ENCODE measurements at places on chromosomes 4 and X.

- no peak for DNase-seq
Observed at GRCh38 chr4:38210396-38211114, 250.4 kb downstream of the PTTG2 start.

GRCh38 chr4:78622253-78622979 is 70.8 kb downstream of the ANXA3 start:
- DNase-seq = no peak

DNA sequence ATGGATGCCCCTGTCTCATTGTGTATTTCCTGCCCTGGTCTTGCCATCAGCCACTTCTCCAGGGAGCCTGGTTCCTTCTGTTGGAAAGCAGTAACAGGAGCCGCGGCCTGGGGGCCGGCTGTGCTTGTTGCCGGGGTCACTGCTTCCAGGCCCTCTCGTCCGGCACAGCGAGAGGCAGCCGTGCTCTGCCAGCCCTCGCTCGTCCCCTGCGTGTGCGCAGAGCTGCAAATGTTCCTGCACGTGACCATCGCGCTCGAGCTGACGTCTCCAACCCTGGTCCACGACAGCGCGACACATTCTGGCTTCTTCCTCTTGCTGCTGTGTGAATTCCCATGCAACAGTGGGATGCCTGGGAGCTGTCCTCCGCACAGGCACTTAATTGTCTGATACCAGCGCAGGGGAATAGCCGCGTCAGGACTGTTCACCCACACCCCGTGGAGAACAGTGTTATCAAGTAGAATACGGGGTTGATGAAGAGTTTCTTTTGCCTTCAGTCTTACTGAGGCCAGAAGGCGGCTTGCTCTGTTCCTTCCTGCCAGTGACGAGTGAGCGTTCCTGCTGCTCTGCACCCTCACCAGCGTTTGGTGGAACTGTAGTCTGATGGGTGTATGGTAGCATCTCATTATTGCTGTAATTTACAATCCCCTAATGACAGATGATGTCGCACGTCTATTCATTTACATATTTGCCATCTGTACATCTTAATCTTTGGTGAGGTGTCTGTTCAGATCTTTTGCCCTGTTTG is 12.3 kb downstream of the PDE6B start:
- DNase-seq = no peak

DNA sequence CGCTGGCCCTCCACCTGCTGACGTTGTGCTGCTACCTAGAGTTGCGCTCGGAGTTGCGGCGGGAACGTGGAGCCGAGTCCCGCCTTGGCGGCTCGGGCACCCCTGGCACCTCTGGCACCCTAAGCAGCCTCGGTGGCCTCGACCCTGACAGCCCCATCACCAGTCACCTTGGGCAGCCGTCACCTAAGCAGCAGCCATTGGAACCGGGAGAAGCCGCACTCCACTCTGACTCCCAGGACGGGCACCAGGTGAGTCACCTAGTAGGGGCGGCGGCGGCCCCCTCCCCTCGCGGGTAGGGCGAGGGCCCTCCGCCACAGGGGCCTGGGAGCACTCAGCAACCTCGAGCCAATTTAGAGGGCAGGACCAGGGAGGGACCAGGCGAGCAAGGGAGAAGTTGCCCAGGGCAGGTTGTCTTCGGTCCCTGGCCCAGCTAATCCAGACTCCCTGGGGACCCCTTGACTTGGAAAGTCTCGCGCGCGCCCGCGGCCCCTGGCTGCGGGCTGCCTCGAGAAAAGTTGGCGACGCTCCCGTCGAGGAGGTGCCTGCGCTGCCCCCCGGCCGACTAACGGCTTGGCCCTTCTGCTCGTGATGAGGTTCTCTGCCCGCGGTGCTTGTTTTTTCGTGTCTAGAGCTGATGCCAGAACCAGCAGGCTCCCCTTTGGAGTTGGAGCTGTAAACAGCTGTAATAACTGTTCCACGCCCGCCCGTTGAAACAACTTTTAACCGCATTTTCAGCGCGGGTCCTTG is 717 bp downstream of the EDA start:
- peak; percentile 35 for DNase-seq

DNA sequence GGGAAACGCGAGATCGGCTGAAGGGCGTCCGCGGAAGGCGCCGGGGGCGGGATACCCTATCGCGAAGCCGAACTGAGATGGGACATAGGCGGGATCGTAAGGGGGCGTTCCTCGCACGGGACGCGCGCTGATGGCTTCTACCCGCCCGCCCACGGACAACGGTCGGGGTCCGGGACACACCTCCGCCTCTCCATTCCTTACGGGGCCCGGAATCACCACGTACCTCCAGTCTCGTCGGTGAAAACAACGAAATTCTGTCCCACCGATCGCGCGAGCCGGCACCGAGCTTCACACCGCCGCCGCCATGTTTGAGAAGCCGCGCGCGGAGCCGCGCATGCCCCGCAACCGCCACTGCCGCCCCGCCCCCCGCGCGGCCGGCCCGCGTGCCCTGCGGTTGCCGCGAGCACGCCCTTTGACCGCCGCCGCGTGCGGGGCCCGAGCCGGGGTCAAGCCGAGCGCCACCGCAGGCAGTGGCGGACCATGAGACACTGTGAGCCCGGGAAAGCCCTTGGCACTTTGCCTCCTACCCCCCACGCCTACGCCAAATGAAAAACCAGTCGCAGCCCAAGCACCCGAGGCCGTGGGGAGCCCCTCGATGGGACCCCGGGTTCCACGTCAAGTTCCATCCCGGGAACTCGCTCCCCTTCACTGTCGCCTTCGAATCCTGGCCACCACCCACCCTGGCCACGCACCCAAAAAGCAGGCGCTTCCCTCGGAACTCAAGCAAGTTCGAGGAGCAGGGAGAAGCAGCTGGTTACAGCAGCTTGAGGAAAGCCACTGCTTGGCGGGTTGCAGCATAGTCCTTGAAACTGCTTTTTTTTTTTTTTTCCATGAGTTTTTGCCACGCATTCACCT is at the start of gene SCML2:
TSS of gene SCML2 (minus strand) at position 320 of the 855 bp plus-strand sequence. CDS start 20,617 bp downstream, outside the sequence.
- peak; percentile 9 for DNase-seq

GRCh38 chr4:40552536-40552935 is 77.1 kb downstream of the RBM47 start:
- DNase-seq = no peak

- no peak for DNase-seq
Observed at GRCh38 chr4:23648854-23649596, 240.8 kb downstream of the PPARGC1A start.

GRCh38 chrX:152313529-152314302 is 137.4 kb downstream of the GABRA3 start:
- DNase-seq = peak; percentile 33

GRCh38 chrX:2192584-2193272 is 308.0 kb downstream of the DHRSX start:
- no peak for DNase-seq

DNA sequence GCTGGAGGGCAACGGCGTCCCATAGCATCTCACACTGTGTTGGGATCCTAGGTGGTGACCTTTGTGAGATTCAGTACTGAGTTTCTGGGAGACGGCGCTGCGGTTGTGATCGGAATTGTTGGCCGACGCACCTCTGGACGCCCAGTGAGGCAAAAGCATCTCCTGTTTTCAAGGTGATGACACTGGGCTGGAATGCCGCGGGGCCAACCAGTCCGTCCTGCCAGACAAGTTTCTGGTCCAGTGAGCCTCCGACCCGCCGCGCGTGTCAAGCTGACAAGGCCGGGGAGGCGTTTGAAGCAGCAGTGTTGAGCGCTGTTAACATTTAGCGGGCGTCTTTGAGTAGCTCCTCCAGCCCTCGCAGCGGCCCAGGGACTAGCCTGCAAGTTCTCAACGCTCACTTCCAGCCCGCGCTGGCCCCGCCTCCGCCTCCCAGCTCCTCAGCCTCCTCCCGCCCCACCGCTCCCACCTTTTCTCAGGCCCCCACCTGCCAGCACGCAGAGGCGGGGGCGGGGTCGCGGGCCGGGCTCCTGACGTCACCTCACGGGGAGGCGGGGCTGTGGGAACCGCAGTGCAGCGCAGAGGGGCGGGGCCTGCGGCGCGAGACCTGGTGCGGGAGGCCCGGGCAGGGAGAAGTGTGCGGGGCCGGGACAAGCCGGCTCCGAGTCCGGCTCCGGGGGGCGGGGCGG is 482 bp upstream of the CDS1 start:
- peak; percentile 75 for DNase-seq

GRCh38 chr4:168636506-168637196 is 139.8 kb downstream of the PALLD start:
- no peak for DNase-seq
